ENCODE measurements at places on chromosomes 12 and 14. TPM values are rescaled to one million over a fixed set of nuclear protein-coding genes. Genes with fewer than 3 reads are reported as not detected.

OAS3 gene
- total RNA-seq, result 0.36 TPM

KRT73 gene
- not detected for total RNA-seq

DNA sequence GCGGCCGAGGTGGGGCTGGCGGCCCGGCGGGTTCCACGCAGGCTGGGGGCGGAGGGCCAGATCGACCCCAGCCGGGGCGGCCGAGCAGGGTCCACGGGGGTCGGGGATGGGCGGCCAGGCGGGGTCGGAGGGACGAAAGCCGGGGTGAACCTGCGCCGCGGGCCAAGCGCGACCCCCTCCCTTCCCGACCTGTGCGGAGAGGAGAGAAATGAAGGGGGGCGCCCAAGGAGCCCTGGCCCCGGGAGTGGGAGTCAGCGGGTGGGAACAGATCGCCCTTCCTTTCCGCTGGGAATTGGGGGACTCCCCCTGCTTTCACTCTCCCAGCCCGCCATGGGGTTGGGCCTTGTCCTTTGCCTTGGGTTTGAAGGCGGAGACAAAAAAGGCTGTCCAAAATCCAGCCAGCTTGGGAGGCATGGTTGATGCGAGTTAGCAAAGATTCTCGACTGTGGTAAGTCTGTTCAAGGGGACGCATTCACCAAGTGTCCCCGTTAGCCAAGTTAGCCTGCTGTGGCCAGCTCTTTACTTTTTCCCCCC lies 559 bp upstream of the CKAP4 start:
- no peaks in the 10 kb centered on the region for H3K36me3 ChIP-seq
- peak; percentile 90 for DNase-seq
- H3K4me1 ChIP-seq, result peaks cover 16% of the 10 kb centered on the region
- no peaks in the 10 kb centered on the region for H3K27me3 ChIP-seq

DNA sequence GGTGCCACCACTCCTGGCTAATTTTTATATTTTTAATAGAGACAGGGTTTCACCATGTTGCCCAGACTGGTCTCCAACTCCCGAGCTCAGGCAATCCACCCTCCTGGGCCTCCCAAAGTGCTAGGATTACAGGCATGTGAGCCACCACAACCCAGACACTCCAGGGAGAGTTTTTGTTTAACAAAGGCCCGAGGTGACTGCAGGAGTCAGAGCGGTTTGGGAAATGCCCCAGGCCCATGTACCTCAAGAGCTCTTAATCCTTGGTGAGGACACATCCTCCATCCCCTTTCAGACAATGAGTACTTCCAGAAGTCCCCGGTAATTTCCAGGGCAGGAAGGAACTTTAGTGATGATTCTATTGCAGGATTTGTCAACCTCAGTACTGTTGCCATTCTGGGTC lies 176.0 kb downstream of the ESRRB start:
- no peak overlapping the region for H3K27ac ChIP-seq
- no peak overlapping the region for H3K4me3 ChIP-seq
- H3K36me3 ChIP-seq, result no peaks in the 10 kb centered on the region
- no peaks in the 10 kb centered on the region for H3K27me3 ChIP-seq
- H3K4me1 ChIP-seq, result no peaks in the 10 kb centered on the region
- DNase-seq, result no peak

DNA sequence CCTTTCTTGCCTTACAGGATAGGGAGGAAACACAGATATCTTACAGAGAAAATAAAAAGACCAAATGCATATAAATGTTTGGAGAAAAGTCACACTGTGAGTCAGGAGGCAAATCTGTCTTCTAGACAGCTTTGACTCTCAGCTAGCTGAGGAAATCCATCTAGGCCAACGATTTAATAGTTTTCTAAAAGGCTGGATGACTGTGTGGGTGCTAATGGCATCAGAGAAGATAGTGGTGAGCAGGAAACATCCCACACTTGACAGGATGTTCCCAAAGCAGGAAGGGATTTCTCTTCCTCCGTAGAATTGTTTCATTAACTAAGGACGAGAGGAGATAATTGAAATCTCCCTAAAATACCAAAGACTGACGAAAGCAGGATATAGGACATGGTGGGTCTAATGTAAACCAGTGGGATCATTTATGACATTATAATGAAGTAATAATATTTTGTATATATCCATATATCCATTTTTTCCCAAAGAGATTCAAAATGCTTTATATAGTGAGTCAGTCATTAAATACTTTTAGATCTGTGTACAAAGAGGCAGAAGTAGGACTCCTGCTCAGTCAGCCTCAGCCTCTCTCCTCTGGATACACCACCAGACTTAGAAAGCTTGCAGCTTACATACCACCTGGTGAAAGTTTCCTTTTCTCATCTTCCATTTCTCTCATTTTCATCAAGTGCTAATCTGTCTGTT lies 44.3 kb upstream of the PSMA6 start:
- peaks cover 4% of the 10 kb centered on the region for H3K4me1 ChIP-seq
- no peak overlapping the region for H3K4me3 ChIP-seq
- no peak for DNase-seq
- H3K27me3 ChIP-seq, result no peaks in the 10 kb centered on the region
- no peak overlapping the region for H3K27ac ChIP-seq

- no peak for DNase-seq
- H3K27ac ChIP-seq, result no peak overlapping the region
- no peaks in the 10 kb centered on the region for H3K27me3 ChIP-seq
- no peaks in the 10 kb centered on the region for H3K4me1 ChIP-seq
- no peaks in the 10 kb centered on the region for H3K36me3 ChIP-seq
- H3K4me3 ChIP-seq, result no peak overlapping the region
Measured at GRCh38 chr12:99170037-99170436, 477.5 kb upstream of the GARIN6 start.

DNA sequence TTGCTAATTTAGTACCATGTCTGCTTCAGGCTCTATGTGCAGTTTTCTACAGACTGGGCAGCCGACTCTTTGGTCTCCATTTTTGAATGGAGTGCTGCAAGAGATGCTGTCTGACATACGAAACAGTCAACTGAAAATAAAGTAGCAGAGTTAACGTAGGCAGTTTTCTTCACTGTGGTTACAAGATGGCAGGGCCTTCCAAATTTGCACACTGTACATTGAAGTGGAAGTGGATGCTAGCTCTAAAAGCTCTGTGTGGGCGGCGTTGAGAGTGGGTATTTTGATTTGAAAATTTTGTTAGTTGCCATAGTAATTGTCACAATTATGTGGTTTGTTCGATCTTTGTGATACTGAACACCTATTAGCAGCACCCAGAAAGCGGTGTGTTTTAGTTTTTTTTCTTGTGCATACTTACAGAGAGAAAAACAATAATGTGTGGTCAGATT lies 154.9 kb upstream of the ATP2B1 start:
- no peak for DNase-seq
- peaks cover 48% of the 10 kb centered on the region for H3K27me3 ChIP-seq

DNA sequence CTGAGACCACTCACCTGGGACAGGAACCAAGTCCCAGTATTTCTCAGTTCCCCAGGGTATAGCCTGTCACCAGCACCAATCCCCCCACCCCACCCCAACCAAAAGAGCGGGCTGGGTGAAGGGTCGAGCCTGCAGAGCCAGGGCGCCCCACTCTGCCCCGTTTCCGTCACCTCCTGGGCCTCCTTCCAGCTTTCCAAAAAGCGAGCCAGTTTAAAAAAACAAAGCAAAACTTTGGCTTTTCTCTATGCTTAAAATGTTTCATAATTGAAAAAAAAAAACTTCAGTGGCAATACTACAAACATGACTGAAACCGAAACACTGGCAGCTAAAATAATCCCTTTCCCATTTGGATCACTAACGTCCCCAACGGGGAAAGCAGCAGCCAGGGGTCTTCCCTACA lies 7.5 kb downstream of the CAMKK2 start:
- no peaks in the 10 kb centered on the region for H3K36me3 ChIP-seq
- peak; percentile 16 for DNase-seq
- H3K27me3 ChIP-seq, result no peaks in the 10 kb centered on the region
- no peak overlapping the region for H3K4me3 ChIP-seq
- peaks cover 4% of the 10 kb centered on the region for H3K4me1 ChIP-seq

DNA sequence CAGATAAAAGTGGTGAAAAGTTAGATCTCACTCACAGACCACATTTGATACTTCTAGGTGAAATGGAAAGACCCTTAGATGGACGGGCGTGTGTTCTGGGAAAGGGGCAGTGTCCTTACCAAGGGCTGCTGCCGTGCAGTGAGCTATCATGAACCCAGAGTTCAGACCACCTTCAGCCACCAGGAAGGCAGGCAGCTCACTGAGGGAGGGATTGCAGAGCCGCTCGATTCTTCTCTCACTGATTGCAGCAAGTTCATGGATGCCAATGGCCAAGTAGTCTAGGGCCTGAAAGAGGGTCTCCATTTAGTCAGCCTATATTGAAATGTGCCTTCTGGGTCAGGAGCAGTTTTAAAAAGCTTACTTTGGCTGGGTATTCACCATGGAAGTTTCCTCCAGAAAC lies 15.7 kb downstream of the HAL start:
- no peaks in the 10 kb centered on the region for H3K36me3 ChIP-seq
- no peak overlapping the region for H3K4me3 ChIP-seq
- no peak for DNase-seq
- H3K4me1 ChIP-seq, result no peaks in the 10 kb centered on the region
- no peak overlapping the region for H3K27ac ChIP-seq
- no peaks in the 10 kb centered on the region for H3K27me3 ChIP-seq

DNA sequence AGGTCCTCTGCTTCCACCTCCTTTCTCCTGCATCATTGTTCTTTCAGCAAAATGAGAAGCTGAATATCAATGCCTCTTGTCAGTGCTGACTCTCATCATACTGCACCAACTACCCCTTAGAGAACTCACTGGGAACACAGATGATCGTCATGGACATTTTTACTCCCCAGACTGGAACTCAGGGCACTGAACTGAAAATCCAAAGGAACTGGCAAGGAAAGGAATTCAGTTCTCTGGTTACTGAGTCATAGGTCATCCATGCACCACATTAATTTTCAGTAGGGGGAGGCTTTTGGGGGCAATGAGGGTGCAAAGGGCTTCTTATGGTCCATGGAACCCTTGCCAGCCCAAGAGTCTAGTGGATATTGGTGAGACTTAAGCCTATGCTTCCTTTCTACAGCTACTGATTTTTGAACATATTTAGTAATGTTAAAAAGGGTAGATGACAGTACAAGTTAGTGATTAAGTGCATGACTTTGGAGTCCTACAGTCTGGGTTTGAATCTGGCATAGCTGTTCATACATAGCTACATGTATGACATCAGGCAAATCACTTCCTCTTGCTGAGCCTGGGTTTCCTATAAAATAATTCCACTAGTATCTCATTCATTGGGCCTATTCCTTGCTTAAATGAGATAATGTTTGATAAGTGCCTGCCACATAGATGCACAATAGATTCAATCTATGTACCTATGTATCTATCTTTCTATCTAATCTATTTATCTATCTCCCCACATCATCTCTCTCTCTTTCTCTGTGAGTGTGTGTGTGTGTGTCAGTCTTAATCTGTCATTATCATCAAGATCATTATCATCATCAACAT lies 29.2 kb downstream of the BBS10 start:
- H3K36me3 ChIP-seq, result no peaks in the 10 kb centered on the region
- no peak overlapping the region for H3K4me3 ChIP-seq
- H3K4me1 ChIP-seq, result no peaks in the 10 kb centered on the region
- no peak overlapping the region for H3K27ac ChIP-seq

DNA sequence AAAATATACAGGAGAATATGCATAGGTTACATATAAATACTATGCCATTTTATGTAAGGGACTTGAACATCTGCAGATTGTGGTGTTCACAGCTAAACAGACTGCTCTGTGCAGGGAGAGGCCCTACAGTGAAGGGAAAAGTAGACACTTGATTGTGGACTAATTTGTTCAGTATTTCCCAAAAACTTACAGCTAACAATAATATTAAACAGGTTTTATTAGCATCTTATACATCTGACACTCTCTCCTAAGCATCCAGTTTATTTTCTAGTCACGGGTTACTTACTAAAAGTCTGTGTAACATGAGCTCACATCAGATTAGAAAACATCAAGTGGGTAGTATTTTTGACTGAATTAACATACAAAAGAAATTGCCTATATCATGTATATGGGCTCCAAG lies 53.3 kb upstream of the OR5AU1 start:
- DNase-seq, result no peak
- peaks cover 62% of the 10 kb centered on the region for H3K36me3 ChIP-seq
- H3K4me1 ChIP-seq, result peaks cover 7% of the 10 kb centered on the region
- no peaks in the 10 kb centered on the region for H3K27me3 ChIP-seq
- H3K27ac ChIP-seq, result no peak overlapping the region

GRCh38 chr14:86640288-86640687 lies 1110.3 kb downstream of the FLRT2 start:
- no peak overlapping the region for H3K27ac ChIP-seq
- no peaks in the 10 kb centered on the region for H3K36me3 ChIP-seq
- DNase-seq, result no peak

DNA sequence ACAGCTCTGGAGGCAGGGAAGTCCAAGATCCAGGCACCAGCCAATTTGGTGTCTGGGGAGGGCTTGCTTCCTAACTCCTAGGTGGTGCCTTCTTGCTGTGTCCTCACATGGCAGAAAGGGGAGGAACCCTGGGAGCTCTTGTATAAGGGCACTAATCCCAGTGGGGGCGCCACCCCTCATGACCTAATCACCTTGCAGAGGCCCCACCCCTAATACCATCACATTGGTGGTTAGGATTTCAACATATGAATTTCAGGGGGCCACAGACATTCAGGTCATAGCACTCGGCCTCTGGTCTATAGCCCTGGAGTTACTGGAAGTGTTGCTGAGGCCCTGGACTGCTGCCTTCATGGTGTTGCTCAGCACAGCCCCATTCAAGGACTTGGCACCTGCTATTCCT lies 14.6 kb downstream of the PSMD9 start:
- H3K4me3 ChIP-seq, result no peak overlapping the region
- H3K36me3 ChIP-seq, result peaks cover 22% of the 10 kb centered on the region
- no peak for DNase-seq
- H3K27ac ChIP-seq, result no peak overlapping the region
- H3K4me1 ChIP-seq, result no peaks in the 10 kb centered on the region
- H3K27me3 ChIP-seq, result no peaks in the 10 kb centered on the region

DNA sequence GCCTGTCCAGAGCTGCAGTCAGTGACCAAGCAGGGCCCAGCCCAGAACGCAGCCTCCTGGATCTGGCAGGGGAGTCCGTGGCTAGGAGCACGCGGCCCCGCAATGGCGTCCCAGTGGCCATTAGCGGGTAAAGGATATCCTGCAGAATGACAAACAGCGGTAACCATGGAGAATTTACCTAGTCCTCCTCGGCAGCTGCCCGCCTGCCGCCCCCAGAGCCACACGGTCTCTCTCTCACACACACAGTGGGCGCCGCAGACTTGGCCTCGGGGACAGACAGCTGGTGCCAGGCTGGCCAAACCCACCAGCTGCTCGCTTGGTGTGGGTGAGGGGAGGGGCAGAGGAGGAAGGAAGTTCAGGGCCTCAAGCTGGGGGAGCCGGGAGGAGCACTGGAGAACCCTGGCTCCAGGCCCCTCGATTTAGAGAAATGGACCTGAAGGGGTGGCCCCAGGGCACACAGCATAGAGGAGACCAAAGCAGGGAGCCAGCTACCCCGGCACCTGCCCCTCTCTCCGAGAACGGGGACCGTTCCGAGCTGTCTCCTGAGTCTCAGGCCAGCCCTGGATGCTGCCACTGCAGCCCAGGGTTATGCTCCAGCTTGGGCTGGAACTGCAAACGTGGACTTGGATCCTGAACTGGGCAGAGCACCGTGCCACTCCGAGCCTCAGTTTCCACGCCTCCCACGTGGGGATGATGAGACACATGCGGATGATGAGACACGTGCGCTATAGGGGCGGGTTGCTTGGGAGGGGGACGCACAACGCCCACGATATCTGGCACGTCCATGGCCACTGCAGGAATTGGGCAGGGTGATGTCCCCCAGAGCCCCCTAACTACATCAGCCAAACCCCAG lies 3.4 kb downstream of the CDK2AP1 start:
- no peak overlapping the region for H3K27ac ChIP-seq
- no peaks in the 10 kb centered on the region for H3K4me1 ChIP-seq
- H3K4me3 ChIP-seq, result no peak overlapping the region
- no peak for DNase-seq

GRCh38 chr14:78278464-78279250 lies 108.5 kb downstream of the NRXN3 start:
- H3K27ac ChIP-seq, result no peak overlapping the region
- H3K27me3 ChIP-seq, result no peaks in the 10 kb centered on the region
- H3K4me3 ChIP-seq, result no peak overlapping the region
- no peaks in the 10 kb centered on the region for H3K36me3 ChIP-seq
- no peak for DNase-seq
